Germinal center (tissue), 1 donor: ENCODE measurements at places on chromosomes 11 and 22.

GRCh38 chr11:122632181-122632824 lies 23.2 kb upstream of the UBASH3B start:
- DNase-seq: no peak

- no peak for DNase-seq
Observed at GRCh38 chr22:30865656-30866055, 102.9 kb downstream of the MORC2 start.

GRCh38 chr11:60097189-60097588 lies 8.7 kb downstream of the MS4A2 start:
- no peak for DNase-seq

DNA sequence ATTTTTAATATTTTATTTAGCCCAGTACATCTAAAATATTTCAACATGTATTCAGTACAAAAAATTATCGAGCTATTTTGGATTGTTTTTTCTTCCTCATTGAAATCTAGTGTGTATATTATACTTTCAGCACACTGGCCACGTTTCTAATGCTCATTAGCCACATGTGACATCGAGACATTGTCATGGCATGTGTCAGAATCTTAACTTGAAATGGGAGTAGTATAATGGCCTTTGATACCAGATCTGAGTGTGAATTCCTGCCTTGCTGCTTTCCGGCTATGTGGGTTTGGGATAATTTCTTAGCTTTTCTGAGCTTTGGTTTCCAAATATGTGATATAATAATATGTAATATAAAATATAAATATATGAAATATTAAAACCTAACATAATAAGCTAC lies 54.3 kb downstream of the BCL2L13 start:
- DNase-seq: no peak
